ENCODE measurements at places on chromosomes 12 and 14.
A peak's percentile ranks its signal among the peaks of the same experiment; 100 is the strongest.

DNA sequence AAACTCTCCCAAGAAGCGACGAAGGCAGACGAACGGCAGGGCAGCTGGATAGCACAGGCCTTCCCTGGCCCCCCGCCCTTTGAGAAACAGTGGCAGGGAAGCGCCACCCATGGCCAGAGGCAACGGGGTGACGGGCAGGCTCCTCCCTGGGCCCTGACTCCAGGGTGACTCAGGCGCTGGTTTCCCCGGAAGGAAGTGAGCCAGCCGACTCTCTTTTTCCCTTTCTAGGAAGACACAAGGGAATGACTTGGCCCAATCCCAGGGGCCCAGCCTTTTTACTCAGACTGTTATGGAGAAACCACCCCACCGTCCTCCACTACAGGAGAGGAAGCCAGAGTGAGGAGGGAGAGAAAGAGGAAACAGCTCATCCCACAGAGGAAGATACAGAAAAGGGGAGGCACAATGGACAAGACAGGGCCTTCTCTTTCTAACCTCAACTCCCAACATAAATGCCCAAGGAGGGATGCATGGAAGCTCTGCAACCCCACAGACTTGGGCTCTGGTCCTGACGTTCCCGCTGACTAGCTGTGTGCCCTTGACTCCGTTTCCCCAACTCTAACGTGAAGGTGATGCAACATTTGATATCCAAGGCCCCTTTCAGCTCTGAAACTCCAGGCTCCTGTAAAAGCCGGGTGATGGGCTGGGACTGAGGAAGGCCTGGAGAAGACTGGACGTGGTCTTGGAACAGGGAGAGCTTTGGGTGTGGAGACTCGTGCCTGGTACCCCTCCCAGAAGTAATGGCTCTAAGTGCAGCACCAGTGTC lies 27.9 kb downstream of the ACTN1 start:
- peak; percentile 94 for DNase-seq

GRCh38 chr12:67446716-67447115 lies 177.6 kb downstream of the CAND1 start:
- DNase-seq = no peak

DNA sequence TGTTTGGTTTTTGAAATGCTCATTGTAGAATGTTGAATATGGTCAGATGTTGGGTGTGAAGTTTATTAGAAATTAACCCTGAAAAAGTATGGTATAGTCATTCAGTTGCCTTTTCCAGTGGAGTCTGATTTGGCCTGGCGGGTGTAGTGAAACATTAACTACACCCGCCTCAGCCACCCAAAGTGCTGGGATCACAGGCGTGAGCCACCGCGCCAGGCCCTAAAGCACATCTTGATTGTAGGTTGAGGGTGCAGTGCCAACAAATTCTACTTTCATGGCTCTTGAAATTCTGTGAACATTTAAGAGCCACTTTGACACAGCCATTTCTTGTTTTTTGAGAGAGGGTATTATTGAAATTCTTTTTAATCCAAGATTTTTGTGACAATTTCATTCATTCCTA lies 624.9 kb downstream of the DIO2 start:
- no peak for DNase-seq

GRCh38 chr12:108657130-108657745 lies 23.5 kb upstream of the SELPLG start:
- no peak for DNase-seq

DNA sequence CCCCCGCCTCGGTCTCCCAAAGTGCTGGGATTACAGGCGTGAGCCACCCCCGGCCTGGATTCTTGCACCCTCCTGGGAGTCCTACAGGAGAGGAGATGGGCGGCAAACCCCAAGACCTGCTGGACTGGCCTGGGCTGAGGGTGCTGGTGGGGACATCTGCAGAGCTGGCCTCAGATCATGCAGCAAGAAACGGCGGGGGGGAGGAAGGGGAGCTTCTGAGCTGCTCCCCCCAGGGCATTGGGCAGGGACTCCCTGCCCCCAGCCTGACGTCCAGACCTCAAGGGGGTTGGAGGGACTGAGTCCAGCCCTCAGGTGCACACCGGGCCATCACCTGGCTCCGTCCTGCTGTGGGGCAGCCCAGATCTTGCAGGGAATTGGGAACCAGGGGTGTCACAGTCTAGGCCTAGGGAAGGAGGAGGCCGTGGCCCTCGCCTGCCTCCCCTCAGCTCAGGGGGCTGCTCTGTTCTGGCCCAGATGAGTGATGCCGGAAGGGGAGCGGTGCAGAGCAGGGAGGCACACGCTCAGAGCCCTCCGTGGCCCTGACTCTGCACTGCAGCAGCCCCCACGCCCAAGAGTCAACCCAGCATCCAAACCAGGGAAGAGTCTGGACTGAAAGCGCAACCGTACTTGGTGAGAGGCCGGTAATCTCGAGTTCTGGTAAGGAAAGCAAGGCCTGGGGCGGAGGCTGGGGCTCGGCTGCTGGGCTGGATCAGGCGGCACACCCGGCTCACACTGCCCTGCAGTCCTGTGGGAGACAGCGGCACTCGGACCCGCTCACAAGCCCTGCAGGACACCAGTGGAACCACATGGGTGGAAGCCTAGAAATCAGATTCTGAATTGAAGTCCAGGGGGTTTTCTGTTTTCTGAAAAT lies 8.9 kb upstream of the AMN start:
- no peak for DNase-seq

GRCh38 chr12:32533971-32534590 lies 134.7 kb downstream of the FGD4 start:
- peak; percentile 98 for DNase-seq

DNA sequence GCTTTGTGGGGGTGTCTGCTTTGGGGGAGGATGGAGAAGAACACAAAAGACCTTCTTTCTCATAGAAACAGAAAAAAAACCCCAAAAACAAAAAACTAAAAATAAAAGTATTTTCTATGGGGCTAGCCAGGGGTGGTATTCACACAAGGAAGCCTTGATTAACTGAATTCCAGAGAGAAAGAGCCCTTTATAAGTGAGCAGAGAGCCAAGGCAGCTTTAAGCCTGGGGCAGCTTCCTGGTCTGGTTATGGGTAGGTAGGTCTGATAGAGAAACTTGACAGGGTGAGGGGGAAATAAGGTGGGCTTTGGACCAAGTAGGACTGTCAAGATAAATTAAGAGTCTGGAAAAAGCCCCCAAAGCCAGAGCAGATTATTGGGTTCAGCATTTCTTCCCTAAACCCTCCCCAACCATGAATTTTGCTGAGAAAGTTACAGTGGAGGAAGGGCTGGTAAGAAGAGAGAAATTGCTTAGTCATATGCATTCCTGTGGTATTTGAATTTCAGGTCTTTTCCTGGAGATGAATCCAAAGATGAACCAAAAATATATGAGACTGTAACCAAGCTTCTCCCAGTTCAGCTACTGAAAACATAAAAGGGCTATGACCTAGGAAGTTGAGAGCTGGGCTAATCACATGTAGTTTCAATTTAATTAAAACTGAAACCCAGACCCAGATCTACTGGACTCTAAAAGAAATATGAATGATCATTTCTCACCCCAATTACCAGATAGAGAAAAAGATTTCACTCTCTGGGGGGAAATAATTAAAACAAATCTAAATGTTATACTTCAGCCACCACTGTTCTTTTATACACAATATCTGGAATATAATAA lies 144.8 kb downstream of the TBC1D30 start:
- DNase-seq = no peak

- no peak for DNase-seq
Measured at GRCh38 chr12:116590561-116590960, 31.4 kb downstream of the MAP1LC3B2 start.

DNA sequence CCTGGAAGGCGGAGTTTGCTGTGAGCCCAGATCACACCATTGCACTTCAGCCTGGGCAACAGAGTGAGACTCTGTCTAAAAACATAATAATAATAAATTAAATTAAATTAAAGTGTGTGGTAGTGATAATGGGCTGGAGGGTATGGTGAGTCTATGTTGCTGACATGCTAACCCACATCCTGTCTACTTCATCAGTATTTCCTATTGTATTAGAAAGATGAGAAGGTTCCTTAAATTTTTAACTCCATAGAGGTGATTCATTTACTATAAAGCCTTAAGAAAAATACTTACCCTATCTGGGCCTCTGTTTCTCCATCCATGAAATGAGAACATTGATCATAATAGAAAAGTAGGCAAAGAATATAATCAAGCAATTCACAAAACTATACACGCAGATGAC lies 280.5 kb downstream of the FBXL14 start:
- DNase-seq = no peak

- no peak for DNase-seq
Measured at GRCh38 chr12:115710104-115710564, 567.4 kb downstream of the MED13L start.

DNA sequence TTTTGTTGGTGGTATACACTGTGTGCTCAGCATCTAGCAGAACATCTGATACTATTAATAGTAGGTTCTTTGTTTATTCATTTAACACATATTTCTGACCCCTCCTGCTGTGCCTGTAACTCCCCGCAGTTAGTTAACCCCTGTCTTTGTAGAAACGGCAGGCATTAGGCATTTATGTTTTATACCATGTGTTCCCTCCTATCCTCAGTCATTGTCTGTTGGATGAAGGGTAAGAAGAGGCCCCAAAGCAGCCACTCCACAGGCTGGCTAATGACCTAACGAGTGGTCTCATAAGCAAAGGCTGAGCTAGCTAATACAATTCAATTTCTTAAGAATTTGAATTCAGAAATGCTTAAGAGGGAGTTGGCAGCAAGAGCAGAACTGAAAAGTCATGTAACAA lies 170.8 kb downstream of the TMX1 start:
- DNase-seq = no peak

DNA sequence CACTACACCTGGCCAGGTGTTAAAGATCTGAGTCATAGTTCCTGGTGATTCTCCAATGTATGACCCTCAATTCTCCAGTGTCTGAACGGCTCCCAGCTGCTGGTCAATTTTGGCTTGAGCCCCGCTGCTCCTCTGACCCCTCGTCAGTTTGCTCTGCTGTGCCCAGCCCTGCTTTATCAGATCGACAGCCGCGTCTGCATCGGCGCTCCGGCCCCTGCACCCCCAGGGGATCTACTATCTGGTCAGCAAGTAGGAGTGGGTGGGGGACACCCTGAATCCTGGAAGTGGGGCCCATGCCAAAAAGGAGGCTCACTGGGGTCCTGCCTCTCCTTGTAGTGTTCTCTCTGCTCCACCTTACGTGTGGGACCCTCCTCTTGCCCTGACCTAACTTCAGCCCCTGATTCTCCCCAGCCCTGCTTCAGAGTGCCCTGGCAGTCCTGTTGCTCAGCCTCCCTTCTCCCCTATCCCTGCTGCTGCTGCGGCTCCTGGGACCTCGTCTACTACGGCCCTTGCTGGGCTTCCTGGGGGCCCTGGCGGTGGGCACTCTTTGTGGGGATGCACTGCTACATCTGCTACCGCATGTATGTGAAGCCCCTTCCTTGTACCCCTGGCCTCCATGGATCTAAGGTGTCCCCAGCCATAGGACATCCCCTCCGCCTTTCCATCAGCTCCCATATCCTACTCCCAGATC lies 5.0 kb downstream of the SLC39A5 start:
- DNase-seq = no peak

- no peak for DNase-seq
Measured at GRCh38 chr14:81474685-81475324, 58.8 kb downstream of the SEL1L start.

DNA sequence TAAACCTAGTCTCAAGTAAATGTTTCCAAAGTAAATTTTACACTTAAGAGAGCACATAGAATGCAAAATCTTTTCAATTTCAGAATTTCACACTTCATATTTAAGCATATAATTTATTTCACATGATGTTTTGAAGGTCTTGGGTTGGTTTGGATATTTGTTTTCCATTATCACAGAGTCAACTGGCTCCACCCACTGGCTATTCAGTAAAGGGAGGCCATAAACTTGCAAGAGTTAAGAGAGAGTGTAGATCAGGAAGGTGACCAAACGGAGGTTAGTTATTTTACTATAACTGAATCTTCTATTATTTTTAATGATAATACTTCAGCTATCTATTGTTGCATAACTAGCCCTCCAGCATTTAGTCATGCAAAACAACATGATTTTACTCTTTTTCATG lies 6.2 kb upstream of the CPNE8 start:
- no peak for DNase-seq

DNA sequence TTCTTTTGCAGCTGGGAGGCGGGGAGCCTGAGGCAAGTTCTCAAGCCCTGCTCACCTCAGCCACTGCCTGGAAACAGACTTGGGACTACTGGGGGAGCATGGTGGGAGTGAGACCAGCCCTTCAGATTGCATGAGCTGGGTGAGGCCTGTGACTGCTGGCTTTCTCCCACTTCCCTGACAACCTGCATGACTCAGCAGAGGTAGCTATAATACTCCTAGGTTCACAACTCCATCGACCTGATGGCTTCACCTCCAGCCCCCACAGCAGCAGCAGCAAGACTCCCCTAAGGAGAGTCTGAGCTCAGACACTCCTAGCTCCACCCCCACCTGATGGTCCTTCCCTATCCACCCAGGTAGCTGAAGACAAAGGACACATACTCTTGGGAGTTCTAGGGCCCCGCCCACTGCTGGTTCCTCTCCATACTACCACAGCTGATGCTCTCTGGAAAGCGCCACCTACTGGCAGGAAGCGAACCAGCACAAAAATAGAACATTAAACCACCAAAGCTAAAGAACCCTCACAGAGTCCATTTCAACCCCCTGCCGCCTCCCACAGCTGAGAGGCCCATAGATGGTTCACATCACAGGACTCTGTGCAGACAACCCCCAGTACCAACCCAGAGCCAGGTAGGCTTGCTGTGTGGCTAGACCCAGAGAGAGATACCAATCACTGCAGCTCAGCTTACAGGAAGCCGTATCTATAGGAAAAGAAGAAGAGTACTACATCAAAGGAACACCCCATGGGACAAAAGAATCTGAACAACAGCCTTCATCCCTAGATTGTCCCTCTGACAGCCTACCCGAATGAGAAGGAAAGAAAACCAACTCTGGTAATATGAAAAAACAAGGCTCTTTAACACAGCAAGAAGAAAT lies 68.7 kb downstream of the RPAP3 start:
- DNase-seq = peak; percentile 7

DNA sequence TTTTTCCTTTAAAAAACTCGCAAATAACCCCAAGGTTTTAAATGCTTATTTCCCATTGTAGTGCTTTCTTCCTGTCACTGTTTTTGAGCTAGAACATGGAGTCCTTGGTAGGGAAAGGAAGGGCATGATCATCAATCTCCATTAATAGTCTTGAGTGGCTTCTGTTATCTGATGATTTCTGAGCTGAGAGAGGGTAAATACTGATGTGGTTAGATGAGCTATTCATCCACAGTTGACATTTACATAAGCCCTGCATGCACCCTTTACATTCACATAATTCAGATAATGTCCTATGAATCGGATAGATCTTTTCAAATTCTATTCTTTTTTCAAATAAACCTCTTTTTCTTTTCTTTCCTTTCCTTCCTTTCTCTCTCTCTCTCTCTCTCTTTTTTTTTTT lies 81.4 kb downstream of the NTN4 start:
- DNase-seq = no peak

DNA sequence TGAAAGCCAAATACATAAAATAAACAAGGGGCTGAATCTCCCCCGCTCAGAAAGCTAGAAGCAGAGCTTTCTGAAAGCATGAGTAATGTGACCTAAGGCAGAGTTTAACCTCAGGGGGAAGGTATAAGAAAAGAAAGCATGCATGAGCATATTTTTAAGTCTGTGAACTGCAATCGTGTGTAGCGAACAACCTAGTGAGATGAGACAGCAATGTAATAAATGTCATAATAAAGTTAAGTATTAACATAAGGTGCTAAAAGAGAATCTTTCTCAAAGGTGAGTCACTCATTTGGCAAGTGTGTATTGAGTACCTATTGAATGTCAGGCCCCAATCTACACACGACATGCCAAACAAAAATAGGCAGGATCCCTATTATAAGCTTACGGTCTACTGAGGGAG lies 14.2 kb upstream of the WDR20 start:
- no peak for DNase-seq
